ENCODE measurements at places on chromosomes 7 and 10. TPM values are rescaled to one million over a fixed set of nuclear protein-coding genes. Genes with fewer than 3 reads are reported as not detected.

ANXA7 gene
- 111 TPM for total RNA-seq

PLEKHS1 gene
- total RNA-seq, result 2.9 TPM

CDK1 gene
- 5.1 TPM for total RNA-seq

TRIM24 gene
- total RNA-seq, result 21.9 TPM

ZP3 gene
- total RNA-seq, result 0.76 TPM

OR6V1 gene
- total RNA-seq, result not detected

INHBA gene
- 2.1 TPM for total RNA-seq

ATP6V0A4 gene
- not detected for total RNA-seq

GRCh38 chr7:131909151-131909768, 352.8 kb upstream of the PODXL start:
- peak; percentile 87 for DNase-seq
- no peaks in the 10 kb centered on the region for H3K4me1 ChIP-seq
- no peak overlapping the region for H3K27ac ChIP-seq
- H3K36me3 ChIP-seq, result no peaks in the 10 kb centered on the region
- peak overlapping the region; percentile 37 for H3K4me3 ChIP-seq
- peaks cover 8% of the 10 kb centered on the region for H3K27me3 ChIP-seq

- DNase-seq, result no peak
- H3K4me3 ChIP-seq, result no peak overlapping the region
- no peaks in the 10 kb centered on the region for H3K27me3 ChIP-seq
- no peaks in the 10 kb centered on the region for H3K36me3 ChIP-seq
- H3K4me1 ChIP-seq, result no peaks in the 10 kb centered on the region
- H3K27ac ChIP-seq, result no peak overlapping the region
Measured at GRCh38 chr10:113665806-113666354, 2.0 kb upstream of the NRAP start.

GRCh38 chr7:22551768-22552513, 52.0 kb upstream of the STEAP1B start:
- no peaks in the 10 kb centered on the region for H3K36me3 ChIP-seq
- no peak for DNase-seq
- H3K27ac ChIP-seq, result no peak overlapping the region
- H3K4me3 ChIP-seq, result no peak overlapping the region
- H3K4me1 ChIP-seq, result peaks cover 11% of the 10 kb centered on the region

DNA sequence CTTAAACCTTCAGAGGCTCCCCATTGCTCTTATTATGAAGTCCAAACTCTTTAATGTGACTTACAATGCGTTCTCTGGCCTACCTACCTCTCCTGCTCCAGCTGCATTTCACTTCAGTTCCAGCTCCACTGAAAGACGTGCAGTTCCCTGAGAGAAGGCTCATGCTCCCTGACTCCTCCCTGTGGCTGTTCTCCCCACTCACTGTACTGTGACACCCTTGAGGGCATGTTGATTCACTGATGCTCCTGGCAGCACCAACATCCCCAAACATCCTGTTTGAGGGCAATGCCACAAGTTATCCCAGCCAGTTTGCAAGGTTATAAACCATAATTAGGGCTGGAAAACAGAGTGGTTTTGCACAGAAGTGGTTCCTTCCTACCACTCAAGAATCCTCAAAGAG, 111.2 kb downstream of the LSM5 start:
- no peaks in the 10 kb centered on the region for H3K4me1 ChIP-seq
- H3K27me3 ChIP-seq, result no peaks in the 10 kb centered on the region
- H3K4me3 ChIP-seq, result no peak overlapping the region
- no peaks in the 10 kb centered on the region for H3K36me3 ChIP-seq
- H3K27ac ChIP-seq, result no peak overlapping the region

GRCh38 chr10:132877473-132877872, 64.9 kb downstream of the CFAP46 start:
- H3K27ac ChIP-seq, result no peak overlapping the region
- DNase-seq, result peak; percentile 8
- no peak overlapping the region for H3K4me3 ChIP-seq

DNA sequence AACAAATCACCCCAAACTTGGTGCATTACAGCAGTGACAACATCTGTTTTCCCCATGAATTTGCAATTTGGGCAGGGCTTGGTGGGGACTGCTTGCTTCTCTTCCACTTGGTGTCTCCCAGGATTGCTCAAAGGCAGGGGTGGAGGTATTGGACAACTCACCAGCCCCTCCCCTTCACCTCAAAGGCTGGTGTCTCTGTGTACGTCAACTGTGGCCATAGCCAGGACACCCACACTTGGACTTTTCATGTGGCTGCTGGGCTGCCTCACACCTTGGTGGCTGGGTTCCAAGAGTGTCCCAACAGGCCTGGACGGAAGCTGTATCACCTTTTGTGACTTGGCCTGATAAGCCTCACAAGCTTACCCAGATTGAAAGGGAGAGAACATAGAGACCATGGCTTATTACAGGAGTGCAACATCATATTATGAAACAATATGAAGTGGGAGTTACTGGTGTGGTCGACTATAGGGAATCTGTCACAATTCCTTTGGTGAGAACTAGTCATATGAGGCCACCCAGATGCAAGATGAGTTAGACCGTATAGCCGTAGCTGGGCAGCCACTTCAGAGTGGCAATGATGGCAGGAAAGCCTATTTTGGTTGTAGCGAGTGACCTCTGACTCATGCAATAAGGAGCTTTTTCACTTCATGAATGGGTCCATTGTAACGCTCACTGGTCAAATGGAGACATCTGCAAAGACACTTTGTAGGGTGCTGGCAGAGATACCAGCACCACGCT, 187.6 kb upstream of the ITGB1 start:
- no peaks in the 10 kb centered on the region for H3K4me1 ChIP-seq
- H3K27me3 ChIP-seq, result no peaks in the 10 kb centered on the region
- H3K4me3 ChIP-seq, result no peak overlapping the region
- no peak for DNase-seq
- H3K36me3 ChIP-seq, result no peaks in the 10 kb centered on the region

DNA sequence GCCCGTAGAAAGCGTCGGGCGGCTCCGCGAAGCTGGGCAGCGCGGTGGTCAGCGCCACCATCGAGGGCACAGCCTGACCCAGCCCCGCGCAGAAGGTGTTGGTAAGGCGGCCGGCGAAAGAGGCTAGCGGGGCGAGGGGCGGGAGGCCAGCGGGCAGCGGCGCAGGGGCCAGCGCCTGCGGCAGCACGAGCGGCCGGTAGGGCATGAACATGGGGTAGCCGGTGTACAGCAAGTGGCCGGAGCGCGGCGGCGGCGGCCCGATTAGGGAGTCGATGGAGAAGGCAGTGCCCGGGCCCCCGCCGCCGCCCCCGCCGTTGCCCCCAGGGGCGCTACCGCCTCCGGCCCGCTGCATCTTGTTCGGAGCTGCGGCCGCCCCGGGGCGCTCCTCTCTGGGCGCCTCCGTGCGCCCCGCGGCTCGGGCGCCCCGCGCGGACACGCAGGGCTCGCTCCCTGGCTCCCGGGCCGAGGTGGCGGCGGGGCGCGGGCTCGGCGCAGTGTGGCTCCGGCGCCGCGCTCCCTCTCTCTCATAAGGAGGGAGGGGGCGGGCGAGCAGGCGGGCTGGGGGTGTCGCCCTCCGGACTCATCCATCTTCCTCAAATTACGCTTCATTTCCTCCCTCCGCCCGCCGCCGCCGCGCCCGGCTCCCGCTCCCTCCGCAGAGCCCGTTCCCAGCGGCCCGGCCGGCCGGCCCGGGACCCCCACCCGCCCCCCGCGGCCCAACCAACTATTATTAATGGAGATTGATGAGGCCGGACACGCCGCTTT, at the start of gene GBX1:
TSS of gene GBX1 (minus strand) at position 498 of the 765 bp plus-strand sequence. CDS start at position 352, 146 bp downstream.
- no peaks in the 10 kb centered on the region for H3K36me3 ChIP-seq
- DNase-seq, result no peak
- peaks cover 20% of the 10 kb centered on the region for H3K27me3 ChIP-seq

DNA sequence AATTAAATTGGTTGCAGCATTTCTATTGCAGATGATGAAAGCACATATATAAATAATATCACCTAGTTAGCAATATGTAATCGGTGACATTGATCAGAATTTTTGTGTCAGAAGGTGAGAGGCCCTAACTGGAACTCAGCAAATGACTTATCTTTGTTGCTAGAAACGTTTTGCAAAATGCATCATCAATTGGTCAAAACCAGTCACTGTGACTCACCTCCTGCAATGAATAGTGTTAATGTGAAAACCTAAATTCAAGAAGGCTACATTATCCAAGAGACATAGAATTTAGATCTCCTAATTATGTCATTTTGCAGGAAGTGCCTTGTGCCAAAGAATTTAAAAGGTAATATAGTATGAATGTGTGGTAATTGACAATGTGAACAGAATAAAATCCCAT, 9.8 kb upstream of the PNLIPRP3 start:
- DNase-seq, result no peak
- H3K4me1 ChIP-seq, result no peaks in the 10 kb centered on the region
- H3K27me3 ChIP-seq, result no peaks in the 10 kb centered on the region
- H3K27ac ChIP-seq, result no peak overlapping the region

GRCh38 chr7:149310113-149310836, 48.3 kb downstream of the ZNF783 start:
- no peaks in the 10 kb centered on the region for H3K36me3 ChIP-seq
- no peaks in the 10 kb centered on the region for H3K27me3 ChIP-seq
- no peak overlapping the region for H3K4me3 ChIP-seq
- H3K4me1 ChIP-seq, result no peaks in the 10 kb centered on the region
- no peak overlapping the region for H3K27ac ChIP-seq

DNA sequence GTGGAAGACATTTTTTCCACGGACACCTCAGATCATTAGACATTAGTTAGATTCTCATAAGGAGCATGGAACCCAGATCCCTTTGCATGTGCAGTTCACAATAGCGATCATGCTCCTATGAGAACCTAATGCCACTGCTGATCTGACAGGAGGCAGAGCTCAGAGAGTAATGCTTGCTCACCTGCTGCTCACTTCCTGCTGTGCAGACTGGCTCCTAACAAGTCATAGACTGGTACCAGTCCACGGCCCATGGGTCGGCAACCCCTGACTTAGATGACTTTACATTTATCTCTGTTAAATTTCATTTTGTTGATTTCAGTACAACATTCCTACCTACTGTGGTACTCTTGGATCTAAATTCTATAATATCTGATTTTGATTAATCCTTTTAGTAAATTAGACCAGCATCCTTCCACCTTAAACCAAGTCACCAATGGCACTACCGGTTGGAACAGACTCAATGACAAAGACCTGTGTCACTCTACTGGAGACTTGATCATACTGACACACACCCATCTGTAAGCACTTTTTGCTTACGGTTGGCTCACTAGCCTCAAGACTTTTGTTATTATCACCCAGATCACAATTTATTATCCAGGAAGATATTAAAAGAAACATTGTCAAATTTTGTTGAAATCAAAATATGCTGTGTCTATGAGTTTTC, 8.0 kb upstream of the CCDC71L start:
- DNase-seq, result no peak
- H3K4me1 ChIP-seq, result no peaks in the 10 kb centered on the region
- H3K27ac ChIP-seq, result no peak overlapping the region
- H3K36me3 ChIP-seq, result no peaks in the 10 kb centered on the region
- no peak overlapping the region for H3K4me3 ChIP-seq
- H3K27me3 ChIP-seq, result no peaks in the 10 kb centered on the region

GRCh38 chr7:30389791-30390190, 88.8 kb downstream of the NOD1 start:
- no peaks in the 10 kb centered on the region for H3K36me3 ChIP-seq
- H3K27me3 ChIP-seq, result no peaks in the 10 kb centered on the region

DNA sequence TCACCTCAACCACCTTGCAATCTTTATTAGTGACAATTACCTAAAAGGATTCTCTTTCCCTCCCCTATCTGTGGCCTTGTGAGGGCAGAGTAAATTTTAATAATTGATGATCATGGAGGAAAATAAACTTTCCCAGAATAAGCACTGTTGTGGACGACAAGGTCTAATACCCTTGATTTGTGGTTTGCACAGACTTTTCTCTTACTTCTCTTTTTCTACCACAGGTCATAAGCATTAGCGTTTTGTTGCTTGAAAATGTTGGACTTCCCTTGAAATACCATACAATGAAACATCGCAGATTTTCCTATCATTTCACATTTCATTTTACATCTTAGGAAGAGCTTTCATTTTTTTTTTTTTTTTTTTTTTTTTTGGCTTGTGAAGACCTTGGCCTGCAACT, 188.1 kb upstream of the TMEM72 start:
- no peak for DNase-seq
- no peaks in the 10 kb centered on the region for H3K36me3 ChIP-seq
- H3K27me3 ChIP-seq, result no peaks in the 10 kb centered on the region

DNA sequence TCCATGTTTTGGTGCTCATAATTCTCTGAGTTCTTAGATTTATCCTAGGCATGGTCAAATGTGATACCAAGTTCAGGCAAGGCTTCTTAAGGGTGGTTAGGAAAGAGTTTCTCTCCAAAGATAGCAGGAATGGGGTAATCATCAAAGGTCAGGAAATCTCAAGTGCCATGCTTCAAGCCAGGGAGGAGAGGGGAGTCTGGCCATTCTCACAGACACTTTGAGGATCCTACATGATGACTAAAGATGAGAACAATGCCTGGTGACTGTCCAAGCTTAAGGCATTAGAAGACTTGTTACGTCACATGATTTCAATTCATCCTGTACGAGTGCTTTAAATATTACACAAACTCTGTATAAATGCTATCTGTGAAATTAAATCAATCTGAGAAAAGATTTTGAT, 59.4 kb downstream of the POM121L12 start:
- no peak for DNase-seq
- H3K4me3 ChIP-seq, result no peak overlapping the region
- H3K4me1 ChIP-seq, result no peaks in the 10 kb centered on the region

- H3K4me1 ChIP-seq, result peaks cover 8% of the 10 kb centered on the region
- H3K36me3 ChIP-seq, result no peaks in the 10 kb centered on the region
- no peak for DNase-seq
- no peak overlapping the region for H3K4me3 ChIP-seq
- no peak overlapping the region for H3K27ac ChIP-seq
Measured at GRCh38 chr10:113115556-113115955, 165.5 kb downstream of the TCF7L2 start.

DNA sequence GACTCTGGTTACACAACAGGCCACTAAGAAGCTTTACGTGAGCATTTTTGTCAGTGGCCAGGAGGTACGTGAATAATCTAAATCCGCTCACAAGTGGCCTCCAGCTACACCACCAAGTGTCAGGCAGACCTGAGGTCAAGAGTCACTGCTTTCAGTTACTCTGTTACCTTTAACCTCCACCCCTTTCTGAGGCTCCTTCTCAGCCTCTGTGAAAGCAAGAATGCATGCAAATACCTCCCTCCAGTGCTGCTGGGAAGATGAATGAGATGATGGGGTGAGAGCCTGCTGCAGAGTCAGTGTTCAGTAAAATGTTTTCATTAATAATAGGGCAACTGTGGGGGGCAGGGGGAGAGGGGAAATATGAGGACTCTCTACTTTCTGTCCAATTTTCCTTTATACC, 11.2 kb downstream of the DDC start:
- peaks cover 9% of the 10 kb centered on the region for H3K4me1 ChIP-seq
- no peak overlapping the region for H3K27ac ChIP-seq
- no peaks in the 10 kb centered on the region for H3K27me3 ChIP-seq
- no peaks in the 10 kb centered on the region for H3K36me3 ChIP-seq
- H3K4me3 ChIP-seq, result no peak overlapping the region
- DNase-seq, result no peak

- H3K4me1 ChIP-seq, result no peaks in the 10 kb centered on the region
- no peaks in the 10 kb centered on the region for H3K36me3 ChIP-seq
- no peaks in the 10 kb centered on the region for H3K27me3 ChIP-seq
- no peak overlapping the region for H3K4me3 ChIP-seq
- H3K27ac ChIP-seq, result no peak overlapping the region
Measured at GRCh38 chr7:108129018-108129965, 869 bp downstream of the LAMB4 start.

- no peaks in the 10 kb centered on the region for H3K4me1 ChIP-seq
- no peak for DNase-seq
- no peaks in the 10 kb centered on the region for H3K36me3 ChIP-seq
- no peak overlapping the region for H3K27ac ChIP-seq
- no peaks in the 10 kb centered on the region for H3K27me3 ChIP-seq
Measured at GRCh38 chr7:137564677-137565076, 221.1 kb upstream of the PTN start.

- H3K27me3 ChIP-seq, result no peaks in the 10 kb centered on the region
- no peaks in the 10 kb centered on the region for H3K36me3 ChIP-seq
- peaks cover 17% of the 10 kb centered on the region for H3K4me1 ChIP-seq
- no peak overlapping the region for H3K27ac ChIP-seq
Measured at GRCh38 chr10:99330347-99330924, 1.3 kb downstream of the CNNM1 start.
